ENCODE measurements at places on chromosomes 5 and 9.

DNA sequence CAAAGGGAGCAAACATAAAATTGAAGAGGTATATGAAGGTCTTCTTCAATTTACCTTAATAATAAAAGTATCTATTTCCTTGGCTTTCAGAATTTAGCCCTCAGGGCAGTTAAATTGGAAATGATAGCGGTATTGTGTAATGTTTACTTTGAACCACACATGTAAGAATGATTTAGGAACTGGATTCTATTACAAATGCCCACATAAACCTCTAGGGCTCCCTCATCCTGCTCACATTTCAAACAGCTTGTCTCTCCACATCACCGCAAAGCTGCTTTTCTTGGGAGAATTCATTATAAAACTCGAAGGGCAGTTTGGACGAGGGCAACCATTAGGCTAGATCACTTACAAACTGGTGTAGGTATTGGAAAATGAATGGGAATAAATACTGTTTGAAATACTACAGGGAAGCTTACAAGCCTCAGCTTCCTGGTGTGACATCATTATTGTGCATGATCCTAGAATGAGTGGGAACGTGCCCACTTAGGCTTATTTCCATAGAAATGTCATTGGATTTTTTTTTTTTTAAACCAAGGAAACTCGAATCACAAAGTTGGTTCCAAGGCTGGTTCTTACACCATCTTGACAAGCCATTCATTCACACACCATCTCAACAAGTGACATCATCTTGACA lies 47.3 kb downstream of the MTRR start:
- DNase-seq: no peak

- DNase-seq: peak; percentile 1
Observed at GRCh38 chr5:104412649-104413240, 850.2 kb upstream of the NUDT12 start.

DNA sequence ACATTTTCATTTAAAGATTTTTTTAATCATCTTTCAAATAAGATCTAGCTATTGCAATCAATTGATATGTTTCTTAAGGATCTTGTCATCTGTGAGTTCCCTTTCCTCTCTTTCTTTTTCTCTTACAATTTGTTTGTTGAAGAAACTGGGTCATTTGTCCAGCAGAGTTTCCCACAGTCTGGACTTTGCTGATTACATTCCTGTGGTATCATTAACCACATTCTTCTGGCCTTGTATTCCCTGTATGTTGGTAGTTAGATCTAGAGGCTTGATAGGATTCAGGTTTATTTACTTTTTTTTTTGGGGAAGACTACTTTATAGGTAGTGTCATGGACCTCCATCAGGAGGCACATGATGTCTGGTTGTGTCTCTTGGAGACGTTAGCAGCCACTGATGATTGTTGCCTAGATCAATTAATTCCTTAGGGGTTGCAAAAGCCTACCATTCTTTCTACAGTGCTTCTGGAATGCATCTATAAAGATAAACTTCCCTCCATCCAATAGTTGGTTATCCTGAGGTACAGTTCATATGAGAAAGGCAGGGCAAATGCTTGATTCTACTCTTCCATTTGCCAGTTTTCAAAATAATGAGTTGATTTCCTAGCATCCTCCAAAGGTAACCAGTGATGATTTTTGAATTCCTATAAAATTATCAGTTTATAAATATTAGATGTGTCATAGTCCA lies 14.3 kb downstream of the PDE8B start:
- DNase-seq: no peak

DNA sequence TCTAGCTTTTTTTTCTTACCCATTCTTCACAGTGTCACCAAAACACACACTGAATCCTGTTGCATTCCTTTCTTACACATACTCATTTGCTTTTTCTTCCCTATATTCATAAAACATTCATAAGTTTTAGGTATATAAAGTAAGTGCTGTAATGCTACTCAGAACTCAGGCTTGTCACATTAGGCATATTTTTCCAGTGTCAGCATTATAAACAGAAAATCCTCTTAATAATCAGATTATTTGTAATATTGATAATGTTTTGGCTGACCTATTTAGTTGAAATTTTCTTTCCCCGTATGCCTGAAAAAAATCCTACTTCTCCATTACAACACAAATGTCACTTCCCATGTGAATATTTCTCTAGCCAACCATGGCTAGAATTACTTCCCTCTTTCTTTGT lies 743.0 kb upstream of the NUDT12 start:
- no peak for DNase-seq

GRCh38 chr5:141250576-141250975 lies 5.4 kb downstream of the PCDHB15 start:
- DNase-seq: no peak

GRCh38 chr5:95892784-95893354 lies 68.8 kb downstream of the ELL2 start:
- no peak for DNase-seq

- no peak for DNase-seq
Observed at GRCh38 chr9:89493671-89494070, 4.2 kb downstream of the SEMA4D start.

DNA sequence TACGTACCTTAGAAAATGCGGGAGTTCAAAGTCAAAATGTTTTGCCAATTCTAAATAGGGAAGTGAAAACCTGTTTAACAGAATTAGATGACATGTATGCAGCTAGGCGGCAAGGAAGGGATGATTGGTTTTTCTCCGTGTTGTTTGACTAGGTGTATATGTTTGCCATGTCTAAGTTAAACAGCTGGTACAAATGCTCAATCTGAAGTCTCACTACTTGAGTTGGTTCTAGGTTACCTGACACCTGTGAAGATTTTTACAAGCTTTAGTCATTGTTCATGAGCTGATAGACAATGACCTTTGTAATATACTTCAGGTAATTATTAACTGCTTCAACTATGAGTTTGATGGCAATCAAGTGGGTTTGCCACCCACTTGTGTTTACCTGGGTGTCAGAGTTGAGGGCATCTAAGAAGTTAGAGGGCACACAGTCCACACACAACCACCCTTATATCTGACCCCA lies 74.3 kb downstream of the SLC44A1 start:
- DNase-seq: no peak

DNA sequence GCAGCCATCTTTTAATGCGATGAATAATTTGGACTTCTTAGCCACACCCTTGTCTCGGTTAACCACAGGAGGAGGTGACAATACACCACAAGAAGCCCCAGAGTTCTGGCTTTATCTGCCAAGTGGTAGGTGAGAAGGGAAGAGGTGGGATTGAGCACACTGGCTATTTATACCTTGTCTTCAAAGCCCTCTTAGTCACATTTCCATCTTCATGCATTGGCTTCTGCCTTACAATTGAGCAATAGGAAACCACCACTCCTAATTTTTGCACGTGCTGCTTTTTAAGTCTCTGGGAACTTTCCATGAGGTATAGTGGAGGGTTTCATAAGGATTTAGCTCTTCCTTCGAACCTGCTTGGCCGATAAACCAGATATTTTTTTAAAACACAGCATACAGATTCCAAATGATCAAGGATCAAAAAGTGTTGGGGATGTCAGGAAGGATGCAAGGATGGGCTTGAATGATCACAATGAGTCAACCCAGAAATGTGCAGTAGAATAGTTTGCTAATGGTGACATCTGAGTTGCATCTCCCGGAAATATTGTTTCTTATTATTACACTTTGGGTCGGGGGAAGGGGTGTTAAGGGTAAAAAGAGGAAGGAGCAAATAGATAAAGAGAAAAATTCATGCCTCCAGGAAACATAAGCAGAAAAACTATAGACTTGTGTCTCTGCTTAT lies 25.5 kb downstream of the PLAC8L1 start:
- DNase-seq: peak; percentile 61

DNA sequence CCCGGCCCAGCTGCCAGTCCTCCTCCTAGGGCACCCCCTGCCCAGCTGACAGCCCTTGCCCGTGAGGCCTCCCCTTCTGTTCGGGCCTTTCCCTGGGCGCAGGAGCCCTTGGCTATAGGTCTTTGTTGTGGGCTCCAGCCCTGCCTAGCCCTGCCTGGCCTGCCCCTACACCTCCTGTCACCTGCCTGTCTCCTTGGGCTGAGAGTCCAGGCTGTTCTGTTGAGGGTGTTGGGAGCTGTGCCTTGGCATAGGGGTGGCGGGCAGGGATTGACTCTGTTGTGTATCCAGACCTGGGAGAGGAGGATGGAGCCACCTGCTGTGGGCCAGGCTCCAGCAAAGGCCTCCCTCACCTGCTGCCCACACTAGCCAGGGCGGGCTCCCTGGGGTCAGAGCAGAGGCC lies 11.6 kb downstream of the FCN2 start:
- no peak for DNase-seq

- no peak for DNase-seq
Observed at GRCh38 chr9:125258832-125259534, 2.6 kb upstream of the GAPVD1 start.

DNA sequence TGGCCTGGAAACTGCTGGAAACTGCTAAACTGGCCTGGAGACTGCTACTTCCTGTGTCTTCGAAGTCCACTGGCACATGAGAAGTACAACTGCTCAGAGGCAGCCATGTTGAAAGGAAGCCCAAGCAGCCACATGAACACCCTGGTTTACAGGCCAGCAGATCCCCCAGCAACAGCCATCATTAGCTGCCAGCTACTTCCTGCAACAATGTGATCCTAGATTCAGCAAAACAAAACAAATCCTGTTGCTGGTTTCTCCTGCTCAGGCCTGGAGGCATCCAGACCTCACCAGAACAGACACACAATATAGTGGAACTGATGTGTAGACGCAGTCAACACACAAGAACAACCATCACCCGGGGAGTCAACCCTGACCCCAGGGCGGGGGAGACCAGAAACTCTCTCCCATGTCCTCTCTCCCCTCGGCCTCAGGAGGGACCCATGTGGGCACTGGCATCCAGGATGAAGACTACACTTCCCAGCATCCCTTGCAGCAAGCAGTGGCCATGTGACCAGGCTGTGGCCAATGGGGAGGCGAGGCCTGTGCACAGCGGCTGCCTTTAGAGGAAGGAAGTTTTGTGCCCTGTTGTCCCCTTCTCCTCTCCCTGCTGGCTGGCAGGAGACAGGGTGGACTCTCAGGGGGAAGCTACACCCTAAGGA lies 9.2 kb upstream of the LCN15 start:
- peak; percentile 22 for DNase-seq

GRCh38 chr5:122942164-122942914 lies 94.2 kb downstream of the PPIC start:
- no peak for DNase-seq

DNA sequence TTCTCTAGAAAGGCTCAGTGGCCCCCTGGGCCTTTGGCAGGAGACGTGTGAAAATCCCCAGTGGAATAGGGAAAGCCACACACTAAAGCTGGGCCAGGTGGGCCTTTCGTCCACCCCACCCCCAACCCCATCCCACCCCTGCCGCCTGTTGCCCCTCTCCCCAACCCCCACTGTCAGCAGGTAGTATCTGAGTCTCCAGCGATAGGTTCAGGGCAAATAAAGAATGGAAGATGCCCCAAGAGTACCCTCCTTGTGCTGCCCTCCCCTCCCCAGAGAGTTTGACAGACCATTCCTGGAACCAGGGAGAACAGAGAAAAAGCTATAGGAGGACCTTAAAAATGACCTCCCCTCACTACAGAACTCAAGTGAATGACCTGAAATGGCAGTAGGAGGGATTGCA lies 36.7 kb upstream of the UBE2D2 start:
- no peak for DNase-seq

GRCh38 chr5:123671042-123671441 lies 159.1 kb downstream of the CSNK1G3 start:
- peak; percentile 47 for DNase-seq

DNA sequence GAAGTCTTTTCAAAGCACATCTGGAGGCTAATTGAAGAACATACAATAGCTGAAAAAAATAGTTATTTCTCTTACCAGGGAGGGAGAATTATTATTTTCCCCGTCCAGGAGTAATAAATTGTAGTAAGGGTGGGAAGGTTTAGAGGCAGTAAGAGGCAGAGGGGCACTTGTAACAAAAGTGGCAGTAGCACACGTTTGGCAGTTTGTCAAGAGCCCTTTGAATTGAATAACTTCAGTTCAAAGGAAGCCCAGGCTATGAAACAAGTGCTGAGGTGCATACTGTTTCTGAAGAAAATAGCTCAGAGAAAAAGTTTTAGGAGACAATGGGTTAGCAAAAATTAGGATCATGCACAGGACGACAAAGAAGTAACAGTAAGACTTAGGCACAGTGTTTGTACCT lies 451.3 kb downstream of the LRRC70 start:
- no peak for DNase-seq

DNA sequence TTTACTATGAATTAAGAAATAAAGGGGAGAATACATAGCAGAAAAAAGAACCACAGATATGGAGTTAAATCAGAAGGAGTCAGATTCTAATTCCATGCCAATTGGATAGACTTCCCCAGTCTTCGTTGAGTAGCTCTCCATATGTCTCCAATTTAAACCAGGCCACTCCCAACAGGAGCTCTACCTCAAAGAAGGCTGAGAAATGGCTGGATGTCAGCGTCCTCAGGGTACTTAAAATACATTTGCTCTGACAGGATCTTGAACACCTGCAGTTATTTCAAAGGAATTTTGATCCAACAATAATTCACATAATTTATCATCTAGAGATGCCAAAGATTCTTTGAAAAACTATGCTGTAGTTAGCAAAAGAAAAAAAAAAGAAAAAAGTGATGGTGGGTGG lies 133.9 kb upstream of the FBN2 start:
- no peak for DNase-seq

- DNase-seq: no peak
Observed at GRCh38 chr5:22754155-22754554, 99.0 kb downstream of the CDH12 start.

- DNase-seq: no peak
Observed at GRCh38 chr5:125558466-125558865, 812.0 kb upstream of the ZNF608 start.

DNA sequence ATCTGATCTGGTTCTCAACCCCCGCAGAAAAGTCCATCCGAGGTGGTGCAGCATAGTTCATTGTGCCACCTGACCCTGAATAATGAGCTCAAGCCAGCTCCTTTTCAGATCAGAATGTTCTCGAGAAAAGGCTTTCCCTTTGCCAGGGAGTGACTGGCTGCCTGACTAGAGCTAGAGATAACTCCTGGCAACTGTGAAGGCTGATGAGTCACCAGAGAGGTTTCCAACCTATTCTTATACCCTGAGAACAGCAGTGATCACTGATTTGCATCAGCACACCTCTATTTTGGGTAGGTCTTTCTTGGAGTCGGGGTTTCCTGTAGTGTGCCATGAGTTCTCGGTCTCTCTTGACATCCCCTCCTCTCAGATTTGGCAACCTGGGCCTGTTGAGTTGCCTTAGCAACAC lies 127.9 kb downstream of the PIK3R1 start:
- DNase-seq: peak; percentile 64

DNA sequence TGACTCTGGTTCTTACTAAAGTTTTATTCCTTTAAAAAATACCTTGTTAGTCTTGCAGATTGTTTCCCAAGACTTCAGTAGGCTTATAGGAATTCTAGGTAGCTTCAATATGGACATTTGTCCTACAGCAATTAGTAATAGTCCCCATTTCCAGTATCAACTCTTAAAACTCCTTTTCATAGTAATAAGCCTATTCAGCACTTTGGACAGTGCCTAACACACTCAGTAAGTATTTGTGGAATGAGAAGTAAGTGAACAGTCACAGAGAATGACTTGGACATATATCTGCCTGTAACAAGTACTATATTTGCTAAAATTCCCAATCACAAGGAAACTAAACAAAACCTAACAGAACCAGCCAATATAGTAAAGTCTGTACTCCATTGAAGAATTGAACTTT lies 1291.8 kb upstream of the DMAC1 start:
- DNase-seq: no peak

- DNase-seq: peak; percentile 82
Observed at GRCh38 chr5:100861148-100861547, 41.9 kb downstream of the ST8SIA4 start.
